ENCODE measurements at places on chromosomes 3 and 15.

DNA sequence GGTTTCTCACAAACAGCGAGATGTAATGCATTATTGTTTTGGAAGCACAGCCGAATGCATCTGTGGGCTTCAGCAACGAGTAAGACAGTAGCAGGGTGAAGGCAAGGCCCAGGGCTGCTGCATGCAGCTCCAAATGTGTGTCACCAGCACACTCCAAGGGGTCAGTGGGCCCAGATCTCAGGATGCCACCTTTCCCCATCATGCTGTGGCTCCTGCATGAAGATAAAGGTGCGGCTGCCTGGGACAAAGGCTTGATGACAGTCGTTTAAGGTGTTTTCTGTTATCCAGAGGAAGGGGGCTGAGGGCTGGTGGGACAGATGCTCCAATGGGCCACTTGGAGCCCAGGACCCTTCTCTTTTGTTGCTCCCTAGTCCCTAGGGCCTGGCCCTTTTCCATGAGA is 13.2 kb downstream of the C3orf22 start:
- DNase-seq, result no peak

GRCh38 chr3:57696801-57697321 is 4.0 kb upstream of the DENND6A start:
- DNase-seq, result no peak

DNA sequence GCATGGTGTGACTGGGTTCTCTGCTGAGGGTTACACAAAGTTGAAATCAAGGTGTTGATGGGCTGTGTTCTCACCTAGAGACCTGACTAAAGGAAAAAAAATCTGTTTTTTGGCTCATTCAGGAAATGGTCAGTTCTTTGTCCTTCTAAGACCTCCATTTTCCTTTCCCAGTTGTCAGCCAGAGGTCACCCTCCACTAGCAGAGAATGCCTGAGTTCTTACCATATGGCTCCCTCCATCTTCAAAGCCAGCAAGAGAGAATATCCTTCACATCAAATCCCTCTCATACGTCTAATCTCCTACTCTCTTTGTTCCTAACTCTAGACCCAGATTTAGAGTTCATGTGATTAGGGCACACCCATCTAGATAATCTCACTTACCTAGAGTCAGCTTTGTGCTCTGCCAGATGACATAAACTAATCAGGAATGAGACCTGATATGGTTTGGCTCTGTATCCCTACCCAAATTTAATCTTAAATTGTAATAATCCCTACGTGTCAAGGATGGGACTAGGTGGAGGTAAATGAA is 19.4 kb downstream of the ANKRD28 start:
- no peak for DNase-seq

DNA sequence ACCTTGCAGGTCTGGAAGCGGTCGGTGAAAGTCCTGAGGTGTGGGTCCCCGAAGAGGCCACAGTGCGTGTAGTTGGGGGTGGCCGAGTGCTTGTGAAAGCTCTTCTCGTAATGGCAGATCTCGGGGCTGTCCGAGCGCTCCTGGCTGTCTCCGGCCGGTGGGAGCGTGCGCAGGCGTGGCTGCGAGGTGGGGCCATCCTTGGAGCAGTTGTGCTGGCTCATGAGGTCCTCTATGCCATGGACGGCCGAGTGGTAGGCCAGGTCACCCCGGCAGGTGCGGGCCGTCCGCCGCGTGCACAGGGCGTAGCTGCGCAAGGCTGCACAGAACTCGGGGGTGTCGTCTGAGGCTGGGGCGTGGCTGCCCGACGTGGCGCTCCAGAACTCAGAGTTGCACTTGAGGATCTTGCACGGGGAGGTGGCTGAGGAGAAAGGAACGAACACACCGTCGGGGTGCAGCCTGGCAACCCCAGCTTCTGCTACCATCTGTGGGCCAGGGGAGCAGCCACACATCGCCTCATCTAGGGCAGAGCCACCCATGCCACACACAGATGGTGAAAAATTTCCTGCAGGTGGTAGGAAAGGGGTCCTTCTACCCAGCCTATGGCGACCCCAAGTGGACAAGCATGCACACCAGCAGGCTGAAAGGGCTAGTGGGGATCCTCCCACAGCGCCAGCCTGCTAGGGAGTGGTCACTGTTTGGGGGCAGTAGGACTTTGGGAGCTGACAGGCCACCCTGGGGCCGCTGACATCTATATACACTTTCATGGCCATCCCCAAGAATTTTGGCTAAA is 36.7 kb downstream of the RGMA start:
- DNase-seq, result no peak

GRCh38 chr15:75966073-75966472 is 46.2 kb downstream of the NRG4 start:
- no peak for DNase-seq

Measured in NCI-H146 (cell line).